Stimulated activated CD4-positive, alpha-beta T cell treated with anti-CD3 and anti-CD28 coated beads, Interleukin-1b, Interleukin-23, amount 100 ng/mL, for 1 hour (primary cell): ENCODE measurements at places on chromosomes 6 and 20.

GRCh38 chr6:41344876-41345275 lies 9.5 kb downstream of the NCR2 start:
- no peak for DNase-seq

DNA sequence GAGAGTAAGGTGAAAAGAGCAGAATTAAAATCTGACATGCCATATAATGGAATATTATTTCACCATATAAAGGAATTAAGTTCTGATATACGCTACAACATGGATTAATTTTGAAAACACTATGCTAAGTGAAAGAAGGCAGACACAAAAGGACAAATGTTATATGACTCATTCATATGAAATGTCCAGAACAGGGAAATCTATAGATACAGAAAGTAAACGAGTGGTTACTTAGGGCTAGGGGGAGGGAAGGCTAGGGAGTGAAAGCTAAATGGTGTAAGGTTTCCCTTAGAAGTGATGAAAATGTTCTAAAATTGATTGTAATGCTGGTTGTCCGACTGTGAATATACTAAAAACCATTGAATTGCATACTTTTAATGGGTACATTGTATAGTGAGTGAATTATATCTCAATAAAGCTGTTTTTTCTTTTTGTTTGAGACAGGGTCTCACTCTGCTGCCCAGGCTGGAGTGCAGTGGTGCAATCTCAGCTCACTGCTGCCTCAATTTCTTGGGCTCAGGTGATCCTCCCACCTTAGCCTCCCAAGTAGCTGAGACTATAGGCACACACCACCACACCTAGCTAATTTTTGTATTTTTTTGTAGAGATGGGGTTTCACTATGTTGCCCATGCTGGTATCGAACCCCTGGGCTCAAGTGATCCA lies 8.2 kb downstream of the PRPH2 start:
- no peak for DNase-seq

GRCh38 chr6:148407372-148407771 lies 64.7 kb downstream of the SASH1 start:
- DNase-seq = no peak

DNA sequence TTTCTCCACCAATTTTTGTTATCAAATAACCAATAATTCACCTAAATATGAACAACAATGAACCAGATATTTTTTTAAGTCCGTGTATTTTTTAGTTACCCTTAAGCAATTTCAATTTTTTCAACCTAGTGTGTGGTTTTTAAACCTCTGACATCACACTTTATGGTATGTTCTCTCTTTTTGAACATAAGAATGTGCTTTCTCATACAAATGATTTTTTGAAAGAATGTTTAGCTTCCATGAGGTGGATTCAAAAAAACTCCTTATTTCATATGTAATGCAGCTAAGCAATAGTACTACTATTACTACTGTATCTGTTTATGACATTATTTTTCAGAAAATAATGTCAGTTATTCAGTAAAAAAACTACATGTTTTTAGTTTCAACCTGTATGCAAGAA lies 19.4 kb upstream of the MEI4 start:
- DNase-seq = no peak

DNA sequence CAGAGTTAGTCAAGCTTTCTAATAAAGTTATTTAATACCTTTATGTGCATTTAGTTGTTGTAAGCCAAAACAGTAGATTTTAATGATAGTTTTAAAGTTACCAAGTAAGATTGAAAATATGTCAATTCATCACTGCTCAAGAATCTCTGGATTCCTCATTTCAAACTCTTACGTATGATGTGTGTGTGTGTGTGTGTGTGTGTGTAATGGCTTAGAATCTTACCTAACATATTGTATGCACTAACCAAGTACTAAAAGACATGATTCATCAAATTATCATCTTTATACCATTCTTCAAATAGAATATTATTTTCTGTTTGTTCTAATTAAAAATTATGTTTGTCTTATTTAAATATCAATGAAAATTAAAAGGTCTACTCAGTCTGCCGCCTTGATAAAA lies 41.5 kb upstream of the ZNF337 start:
- no peak for DNase-seq
